ENCODE measurements at places on chromosomes 12 and 14.

GRCh38 chr12:109885616-109886015 lies 5.3 kb upstream of the GLTP start:
- ATAC-seq, result no peak

GRCh38 chr12:99309812-99310211 lies 337.7 kb upstream of the GARIN6 start:
- ATAC-seq, result no peak

DNA sequence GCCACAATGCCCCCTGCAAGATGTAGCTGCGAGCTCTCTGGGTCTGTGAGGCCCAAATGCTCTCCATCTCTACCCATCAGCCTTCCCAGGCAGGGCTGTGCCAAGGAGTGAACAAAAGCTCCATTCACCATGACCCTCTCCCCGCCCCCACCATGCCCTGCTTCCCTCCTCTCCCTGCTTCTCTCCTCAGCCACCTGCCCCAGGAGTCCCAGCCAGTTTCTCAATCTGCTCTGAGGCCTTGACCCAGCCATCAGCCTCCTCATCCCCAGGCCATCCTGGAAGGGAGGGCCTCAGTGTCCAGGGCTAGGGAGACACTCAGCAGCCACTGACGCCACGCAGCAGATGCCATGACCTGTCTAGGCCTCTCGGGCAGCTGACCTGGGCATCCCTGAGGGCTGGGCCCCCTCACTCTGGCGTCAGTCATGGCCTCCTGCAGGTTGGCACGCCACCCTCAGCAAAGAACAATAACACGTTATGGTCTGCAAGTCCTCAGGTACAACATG lies 8.5 kb upstream of the KRT5 start:
- no peak for ATAC-seq

- no peak for ATAC-seq
Observed at GRCh38 chr14:95452893-95453712, 63.3 kb downstream of the SYNE3 start.

GRCh38 chr12:3761116-3761735 lies 8.3 kb upstream of the CRACR2A start:
- no peak for ATAC-seq

- no peak for ATAC-seq
Observed at GRCh38 chr14:80233470-80234089, 22.3 kb upstream of the DIO2 start.

DNA sequence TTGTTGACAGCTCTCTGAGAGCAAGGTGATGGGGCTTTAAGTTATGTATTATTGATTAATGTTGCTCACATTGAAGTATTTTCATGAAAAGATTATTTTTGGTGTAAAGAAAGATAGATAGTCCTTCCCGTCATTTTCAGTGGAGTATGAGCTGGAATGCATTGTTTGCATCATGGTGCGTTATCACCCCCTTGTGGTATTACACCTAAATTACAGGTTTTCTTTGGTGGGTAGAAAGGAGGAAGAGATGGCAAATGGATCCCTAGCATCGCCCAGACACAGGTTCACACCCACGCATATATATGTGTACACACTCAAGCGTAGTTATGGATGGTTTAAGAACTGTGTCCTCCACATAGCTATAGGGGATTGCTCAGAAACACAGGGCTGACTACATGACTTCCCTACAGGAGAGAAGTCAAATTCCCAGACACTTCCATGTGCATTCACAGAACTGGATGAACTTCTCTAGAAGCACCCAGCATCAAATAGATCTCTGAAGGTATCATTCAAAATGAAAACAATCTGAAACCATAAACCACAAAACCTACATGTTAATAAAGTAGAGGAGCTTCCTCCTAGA lies 14.4 kb upstream of the SERPINA10 start:
- ATAC-seq, result no peak

GRCh38 chr14:75268633-75269550 lies 9.7 kb upstream of the FOS start:
- no peak for ATAC-seq

DNA sequence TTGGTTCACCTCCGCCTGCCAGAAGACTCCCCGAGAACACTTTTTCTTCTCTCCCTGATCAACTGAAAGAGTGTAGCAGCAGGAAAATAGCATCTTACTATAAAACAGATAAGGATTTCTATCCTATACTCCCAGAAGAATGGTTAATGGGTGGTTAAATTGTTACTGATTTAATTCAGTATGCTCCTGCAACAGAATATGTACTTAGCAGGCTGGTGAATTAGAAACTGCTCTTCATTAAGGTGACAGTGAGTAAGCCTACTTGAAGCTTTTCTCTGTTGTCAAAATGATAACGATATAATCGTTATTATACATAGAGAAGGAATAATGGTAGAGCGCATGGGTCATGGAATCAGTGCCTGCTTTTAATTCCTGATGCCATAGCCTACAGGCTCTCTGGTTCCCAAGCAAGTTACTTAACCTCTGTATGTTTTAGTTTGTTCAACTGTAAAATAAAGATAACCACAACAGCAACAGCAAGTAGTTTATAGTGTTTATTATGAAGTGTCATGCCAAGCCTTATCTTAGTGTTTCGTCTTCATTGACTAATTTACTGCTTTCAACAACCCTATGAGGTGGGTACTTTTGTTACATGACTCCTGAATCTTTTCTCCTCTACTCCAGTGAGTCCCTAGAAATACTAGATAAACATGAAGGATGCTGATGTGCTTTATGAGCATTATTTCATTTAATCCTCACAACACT lies 392.6 kb downstream of the CCDC91 start:
- no peak for ATAC-seq

DNA sequence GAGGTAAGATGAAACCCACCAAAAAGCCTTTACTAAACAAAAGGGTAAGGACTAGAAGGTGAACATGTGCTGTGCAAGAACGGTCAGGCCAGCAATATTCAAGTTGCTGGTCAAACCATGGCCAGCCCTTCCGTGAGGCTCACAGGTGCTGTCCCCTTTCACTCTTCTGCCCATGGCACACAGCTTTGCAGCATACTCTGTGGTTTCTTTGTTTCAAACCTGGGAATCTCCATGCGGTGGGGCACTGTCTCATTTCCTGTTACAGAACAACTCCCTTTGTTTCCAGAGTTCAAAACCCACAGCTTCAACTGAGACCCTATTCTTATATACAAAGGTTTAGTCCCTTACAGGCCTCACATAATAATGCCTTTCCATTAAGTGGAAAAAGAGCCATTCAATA lies 1.7 kb upstream of the OVCH1 start:
- ATAC-seq, result no peak

DNA sequence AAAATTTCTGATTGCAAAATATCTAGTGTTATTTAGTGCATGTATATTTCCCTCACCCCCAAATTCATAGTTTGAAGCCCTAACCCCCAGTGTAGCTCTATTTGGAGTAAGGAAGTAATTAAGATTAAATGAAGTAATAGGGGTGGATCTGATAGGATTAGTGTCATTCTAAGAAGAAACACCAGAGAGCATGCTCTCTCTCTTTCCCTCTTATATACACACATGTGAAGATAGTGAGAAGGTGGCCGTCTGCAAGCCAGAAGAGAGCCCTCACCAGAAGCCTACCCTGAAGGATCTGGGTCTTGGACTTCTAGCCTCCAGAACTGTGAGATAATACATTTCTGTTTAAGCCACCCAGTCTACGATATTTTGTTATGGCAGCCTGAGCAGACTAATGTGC lies 120.3 kb downstream of the TMEM30B start:
- no peak for ATAC-seq

DNA sequence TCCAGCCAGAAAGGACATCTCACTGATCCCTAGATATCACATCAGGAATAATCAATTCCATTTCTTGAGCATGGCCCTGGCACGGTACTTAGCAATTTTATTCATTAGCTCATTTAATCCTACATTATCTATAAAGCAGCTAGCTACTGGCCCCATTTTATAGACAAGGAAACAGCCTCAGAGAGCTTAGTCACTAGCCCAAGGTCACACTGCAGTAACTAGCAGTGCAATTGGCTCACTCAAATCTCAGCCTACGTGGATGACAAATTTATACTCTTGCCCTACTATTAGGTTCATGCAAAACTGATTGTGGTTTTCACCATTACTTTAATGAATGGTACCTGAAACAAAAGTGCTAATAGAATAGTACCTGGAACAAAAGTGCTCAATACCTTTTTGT lies 41.7 kb downstream of the NUAK1 start:
- no peak for ATAC-seq

DNA sequence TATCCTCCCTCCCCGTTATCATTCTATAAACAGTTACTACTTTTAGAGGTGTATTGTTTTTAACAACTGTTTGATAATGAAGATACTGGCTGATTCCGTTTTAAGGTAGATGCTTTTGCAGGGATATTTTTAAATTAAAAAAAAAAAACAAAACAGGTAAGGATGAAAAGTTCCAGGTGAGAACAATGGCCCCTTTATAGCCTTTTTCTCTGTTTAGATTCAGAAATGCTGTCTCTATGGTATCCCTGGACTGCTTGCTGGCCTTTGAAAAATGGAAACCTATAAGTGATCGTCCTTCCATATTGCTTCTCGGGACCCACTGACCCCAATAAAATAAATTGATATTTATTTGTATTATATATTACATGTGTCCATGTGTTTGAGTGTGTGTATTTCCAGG lies 23.2 kb upstream of the ANO6 start:
- no peak for ATAC-seq

DNA sequence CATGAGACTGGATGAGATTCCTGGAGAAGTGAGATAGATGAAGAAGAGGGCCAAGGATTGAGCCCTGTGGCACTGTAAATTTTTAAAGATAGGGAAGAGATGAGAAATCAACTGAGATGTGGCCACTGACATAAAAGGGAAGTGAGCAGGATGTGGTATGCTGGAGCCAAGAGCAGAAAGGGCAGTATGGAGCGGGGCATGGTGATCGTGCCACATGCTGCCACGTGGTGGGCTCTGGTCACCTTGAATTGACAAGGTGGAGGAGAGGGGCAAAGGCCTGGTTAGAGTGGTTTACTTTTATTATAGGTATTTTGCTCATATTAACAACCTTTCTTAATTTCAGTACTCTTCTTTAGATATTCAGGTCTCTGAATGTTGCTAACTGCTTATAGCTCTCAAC lies 257.9 kb downstream of the NEDD1 start:
- no peak for ATAC-seq

GRCh38 chr14:66111891-66112290 lies 374.3 kb upstream of the CCDC196 start:
- no peak for ATAC-seq

GRCh38 chr14:91901449-91902226 lies 34.3 kb upstream of the TC2N start:
- no peak for ATAC-seq

- ATAC-seq, result no peak
Observed at GRCh38 chr14:81837304-81837703, 303.7 kb upstream of the SEL1L start.

- no peak for ATAC-seq
Observed at GRCh38 chr14:92675976-92676375, 72.5 kb downstream of the LGMN start.

DNA sequence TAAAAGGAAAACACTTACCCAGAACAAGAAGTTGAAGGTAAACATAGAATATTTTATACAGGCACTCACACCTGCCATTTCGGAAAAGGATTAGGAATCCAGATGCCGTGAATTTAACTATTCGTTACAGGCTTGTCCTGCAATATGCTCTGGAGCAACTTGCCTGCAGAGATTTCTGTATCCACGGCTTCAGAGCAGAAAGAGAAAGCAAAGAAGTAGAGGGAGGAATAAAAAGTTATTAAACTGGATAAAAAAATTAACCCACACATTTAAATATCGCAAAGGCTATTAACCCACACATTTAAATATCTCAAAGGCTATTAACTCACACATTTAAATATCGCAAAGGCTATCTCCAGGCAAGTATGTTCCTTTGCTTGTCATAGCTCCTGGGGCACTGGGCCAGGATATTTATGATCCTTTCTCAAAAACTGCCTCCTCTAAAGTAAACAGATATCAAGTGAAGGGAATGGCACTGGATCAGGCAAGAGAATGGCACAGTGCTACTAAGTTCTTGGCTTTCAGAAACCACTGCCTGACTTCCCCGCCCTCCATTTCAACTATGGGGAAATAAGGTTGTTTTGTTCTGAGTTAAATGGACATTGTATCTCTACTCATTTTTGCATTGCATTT lies at the start of gene TSPAN8:
TSPAN8 (minus strand) TSS at position 399 of the 633 bp plus-strand sequence; CDS start at position 78, 321 bp downstream.
- ATAC-seq, result no peak

- peak; percentile 58 for ATAC-seq
Observed at GRCh38 chr14:23351681-23352505, 794 bp downstream of the SLC22A17 start.

GRCh38 chr12:48788524-48788853 lies 400 bp downstream of the ADCY6 start:
- peak; percentile 40 for ATAC-seq

DNA sequence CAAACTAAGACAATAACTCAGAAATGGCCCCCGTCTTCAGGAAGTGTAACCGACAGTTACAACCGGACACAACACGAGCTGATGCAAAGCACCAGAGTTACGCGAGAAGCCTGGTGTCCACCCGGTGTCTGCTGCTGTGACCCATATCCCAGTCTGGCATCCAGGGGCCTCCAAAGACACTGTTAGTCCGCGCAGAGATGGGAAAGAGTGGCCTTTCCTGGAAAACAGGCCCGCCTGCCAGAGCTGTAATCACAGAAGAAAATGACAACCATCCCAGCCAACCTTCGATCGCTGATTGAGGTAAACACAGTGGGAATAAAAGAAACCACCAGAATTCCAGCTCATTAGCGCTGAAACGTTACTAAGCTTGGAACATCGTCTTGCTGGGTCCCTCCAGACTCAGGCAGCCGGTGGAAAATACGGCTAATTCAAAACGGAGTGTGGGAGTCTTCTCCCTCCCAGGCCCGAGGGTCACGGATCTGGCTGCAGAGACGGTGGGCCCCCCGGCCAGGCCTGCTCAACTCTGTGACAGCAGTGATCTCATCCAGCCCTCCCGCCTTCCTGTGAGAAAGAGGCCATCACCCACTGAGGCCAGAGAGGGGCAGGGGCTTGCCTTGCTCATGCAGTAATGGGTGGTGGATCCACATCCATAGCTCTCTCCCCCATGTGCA lies 273.9 kb upstream of the RTL1 start:
- no peak for ATAC-seq

- no peak for ATAC-seq
Observed at GRCh38 chr12:110766311-110767154, 23.8 kb upstream of the PPP1CC start.

DNA sequence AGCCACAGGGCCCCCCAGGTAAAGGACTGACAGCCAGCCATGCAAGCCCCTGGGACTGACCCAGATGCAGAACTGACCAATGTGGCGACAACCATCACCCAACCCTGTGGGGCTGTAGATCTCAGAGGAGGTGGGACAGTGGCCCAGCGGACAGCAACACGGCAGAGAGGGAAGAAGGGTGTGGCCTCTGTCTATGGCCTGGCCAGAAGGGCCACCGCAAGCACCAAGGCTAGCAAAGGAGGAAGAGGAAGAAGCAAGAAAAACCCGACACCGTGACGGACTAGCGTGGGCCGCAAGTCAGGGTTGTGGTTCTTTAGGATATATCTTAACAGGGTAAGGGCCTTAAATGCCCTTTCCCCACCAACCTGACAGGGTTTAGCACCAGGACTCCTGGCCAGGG lies 71.2 kb downstream of the ITPK1 start:
- ATAC-seq, result no peak

DNA sequence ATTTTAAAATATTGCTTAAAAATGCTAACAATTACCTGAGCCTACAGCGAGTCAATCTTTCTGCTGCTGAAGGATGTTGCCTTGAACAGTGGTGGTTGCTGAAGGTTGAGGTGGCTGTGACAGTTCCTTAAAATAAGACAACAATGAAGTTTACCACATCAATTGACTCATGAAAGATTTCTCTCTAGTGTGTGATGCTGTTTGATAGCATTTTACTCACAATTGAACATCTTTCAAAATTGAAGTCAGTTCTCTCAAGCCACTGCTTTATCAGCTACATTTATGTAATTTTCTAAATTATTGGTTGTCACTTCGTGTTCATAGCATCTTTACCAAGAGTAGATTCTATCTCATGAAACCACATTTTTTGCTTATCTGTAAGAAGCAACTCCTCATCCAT lies 20.3 kb downstream of the CMAS start:
- no peak for ATAC-seq
